ENCODE measurements at places on chromosomes 7 and 10. TPM values are rescaled to one million over a fixed set of nuclear protein-coding genes. Genes with fewer than 3 reads are reported as not detected.
A peak's percentile ranks its signal among the peaks of the same experiment; 100 is the strongest.

GRCh38 chr7:116591202-116592040 is 66.6 kb downstream of the CAV1 start:
- no peak for DNase-seq

Gene SEMA3D
- total RNA-seq: 0.88 TPM

DNA sequence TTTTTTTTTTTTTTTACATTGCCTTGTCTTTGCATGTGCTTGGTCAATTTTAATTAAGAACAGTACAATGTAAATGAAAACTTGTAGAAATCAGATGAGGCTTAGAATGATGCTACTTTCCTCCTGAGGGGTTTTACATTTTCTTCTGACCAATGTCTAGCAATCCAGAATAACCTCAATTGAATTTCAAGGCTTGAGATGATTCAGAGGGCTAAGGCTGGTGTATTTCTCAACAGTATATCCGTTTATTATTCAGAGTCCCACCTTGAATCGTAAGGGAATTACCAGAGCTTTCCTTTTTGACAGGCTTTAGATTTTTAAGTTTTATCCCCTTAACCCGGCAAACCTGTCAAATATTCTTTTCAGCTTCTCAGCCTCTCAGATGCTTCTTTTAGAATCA is 231.2 kb upstream of the STK17A start:
- no peak for DNase-seq

Gene SYT15B
- total RNA-seq: 0.42 TPM

- DNase-seq: no peak
These were observed 449.1 kb downstream of the XPNPEP1 start for GRCh38 chr10:109474261-109474660.

Gene PTF1A
- not detected for total RNA-seq

GRCh38 chr7:69702357-69702756 is 104.1 kb downstream of the AUTS2 start:
- DNase-seq: no peak

DNA sequence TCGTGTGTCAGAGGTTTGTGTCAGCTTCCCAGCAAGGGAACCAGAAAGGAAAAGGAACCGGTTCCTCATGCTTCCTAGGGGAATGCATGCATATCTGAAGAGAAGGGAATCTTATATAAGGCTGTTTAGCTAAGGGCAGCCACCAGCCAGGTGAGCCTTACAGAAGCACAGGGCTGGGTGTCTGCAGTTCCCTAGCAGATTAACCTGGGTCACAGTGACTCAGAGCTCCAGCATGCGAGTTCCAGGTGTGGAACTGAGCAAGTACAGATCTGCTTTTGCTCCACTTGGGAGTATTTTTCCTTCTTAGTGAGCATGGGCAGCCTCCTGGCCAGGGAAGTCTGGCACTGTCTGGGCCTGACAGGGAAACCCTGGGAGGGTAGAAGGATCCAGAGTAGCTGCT is 957 bp upstream of the ANKRD2 start:
- DNase-seq: no peak

DNA sequence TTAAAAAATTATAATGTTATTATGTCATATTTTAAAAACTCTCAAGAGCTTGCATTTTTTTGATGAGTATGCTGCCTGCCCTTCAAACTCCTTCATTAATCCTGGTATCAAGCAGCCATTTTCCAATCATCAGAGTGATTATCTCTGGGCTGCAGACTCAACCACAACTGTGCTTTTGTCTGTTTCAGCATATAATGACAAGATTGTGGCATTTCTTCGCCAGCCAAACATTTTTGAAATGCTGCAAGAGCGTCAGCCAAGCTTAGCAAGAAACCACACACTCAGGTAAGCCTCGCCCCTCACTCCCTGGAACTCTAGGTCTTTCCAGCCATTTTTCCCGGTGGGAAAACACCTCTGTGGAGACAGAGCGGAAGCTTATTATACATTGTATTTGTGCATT is 90.0 kb upstream of the STK17A start:
- no peak for DNase-seq

Gene OPTN
- 44.4 TPM for total RNA-seq

DNA sequence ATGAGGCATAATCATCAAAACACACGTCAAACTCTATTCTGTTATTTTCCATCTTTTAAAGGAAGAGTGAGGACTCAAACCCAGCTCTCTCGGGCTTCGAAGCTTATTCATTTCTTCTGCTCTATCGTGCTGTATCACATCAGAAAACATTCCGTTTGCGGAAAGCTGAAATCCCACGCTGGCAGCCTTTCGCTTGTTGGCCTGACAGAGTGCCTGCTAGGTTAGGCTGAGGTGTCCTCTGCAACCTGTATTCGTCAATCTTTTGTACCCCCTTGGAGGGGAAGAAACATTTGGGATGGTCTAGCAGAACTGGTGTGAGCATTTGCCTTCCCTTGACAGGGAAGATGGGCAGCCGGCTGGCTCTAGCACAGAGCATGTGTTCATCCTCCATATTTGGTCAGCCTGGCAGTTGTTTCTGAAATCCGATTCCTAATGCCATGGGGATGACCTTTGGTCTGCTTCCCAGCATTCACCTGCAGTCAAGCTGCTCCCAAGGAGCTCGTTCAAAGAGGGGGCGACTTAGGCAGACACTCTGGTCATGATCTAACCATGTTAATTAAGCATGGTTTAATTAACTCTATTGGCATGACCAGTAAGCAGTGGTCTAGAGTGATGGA is 55.2 kb downstream of the TACC2 start:
- no peak for DNase-seq

Gene ZEB1
- total RNA-seq: 17.6 TPM

Gene DBF4
- 3.2 TPM for total RNA-seq

DNA sequence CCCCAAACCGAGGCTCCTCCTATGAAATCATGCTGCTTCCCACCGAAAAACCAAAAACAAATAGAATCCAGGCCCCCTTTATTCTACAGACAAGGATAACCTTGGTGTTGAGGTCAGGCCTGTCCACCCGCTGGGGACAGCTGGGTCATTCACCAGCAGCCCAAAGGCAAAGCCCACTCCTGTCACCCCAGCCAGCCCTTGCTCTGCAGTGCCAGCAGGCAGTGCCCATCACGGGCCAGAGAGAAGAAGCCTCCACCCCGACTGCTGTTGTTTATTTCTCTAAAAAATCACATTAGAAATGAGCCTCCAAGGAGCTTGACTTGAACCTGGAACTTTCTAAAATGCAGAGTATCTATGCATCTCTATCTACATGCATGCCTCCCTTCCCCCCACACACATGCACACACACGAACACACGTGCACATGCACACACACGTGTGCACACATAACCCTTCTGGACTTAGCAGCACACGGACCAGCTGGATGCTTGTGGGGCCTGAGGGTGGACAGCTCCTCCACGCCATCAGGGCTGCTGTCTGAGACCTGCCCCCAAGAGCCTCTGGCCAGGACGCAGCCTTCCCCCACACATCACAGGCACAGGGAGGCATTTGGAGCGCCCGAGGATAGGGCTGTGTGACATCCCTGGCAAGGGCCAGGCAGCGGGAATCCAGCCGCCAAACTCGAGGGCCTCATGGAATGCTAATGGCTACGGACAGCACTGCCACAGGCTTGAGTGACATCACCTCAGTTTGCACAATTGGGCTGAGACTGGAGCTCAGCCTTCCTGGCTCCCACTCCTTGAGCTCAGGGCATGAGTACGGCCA is 22.8 kb downstream of the PRKAG2 start:
- no peak for DNase-seq

Gene OR13A1
- not detected for total RNA-seq

DNA sequence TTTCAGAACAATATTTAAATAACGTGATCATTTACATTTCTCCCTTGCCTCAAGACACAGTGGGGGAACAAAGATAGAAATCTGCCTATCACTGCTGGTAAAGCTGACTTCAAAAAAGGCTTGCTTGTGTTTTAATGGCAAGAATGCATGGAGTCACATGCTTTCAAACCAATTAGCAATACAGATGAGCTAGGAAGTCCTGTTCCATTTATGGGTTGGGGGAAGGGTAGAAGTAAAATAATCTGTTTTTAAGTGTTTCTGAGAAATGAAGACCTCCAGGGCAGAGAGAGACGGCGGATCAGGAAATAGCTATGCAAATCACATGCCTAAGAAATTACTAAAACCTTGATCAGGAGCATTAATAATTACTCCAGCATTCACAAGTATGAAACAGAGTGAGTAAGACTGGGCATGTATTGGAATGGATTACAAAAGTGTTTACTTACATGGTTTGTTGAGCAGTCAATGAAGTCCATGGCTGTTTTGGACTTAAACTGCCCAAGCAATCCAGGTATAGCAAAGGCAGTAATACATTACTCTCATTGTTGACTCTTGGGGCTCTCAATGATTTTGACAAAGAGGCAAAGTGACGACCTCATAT is 142.0 kb downstream of the ARID5B start:
- DNase-seq: no peak

- peak; percentile 35 for DNase-seq
These were observed 69.2 kb upstream of the PPP2R2D start for GRCh38 chr10:131831561-131831960.

GRCh38 chr7:44144968-44145478 is 3.9 kb upstream of the MYL7 start:
- DNase-seq: no peak

Gene GRM3
- total RNA-seq: not detected

Gene LOXL4
- 0.65 TPM for total RNA-seq

Gene EPHA1
- total RNA-seq: 12.6 TPM

Gene GPER1
- 26.4 TPM for total RNA-seq

Gene PTPRN2
- total RNA-seq: 0.69 TPM

Gene ELFN1
- total RNA-seq: 7.2 TPM

Data from right lobe of liver (tissue), 6 donors.